Stimulated activated CD4-positive, alpha-beta T cell treated with anti-CD3 and anti-CD28 coated beads, TNF-alpha, amount 100 ng/mL, for 1 hour (primary cell): ENCODE measurements at places on chromosomes 5 and 9.

GRCh38 chr9:104977580-104977979 lies 49.6 kb upstream of the ABCA1 start:
- DNase-seq: no peak

- no peak for DNase-seq
Measured at GRCh38 chr5:139668924-139669661, 20.9 kb downstream of the CXXC5 start.

DNA sequence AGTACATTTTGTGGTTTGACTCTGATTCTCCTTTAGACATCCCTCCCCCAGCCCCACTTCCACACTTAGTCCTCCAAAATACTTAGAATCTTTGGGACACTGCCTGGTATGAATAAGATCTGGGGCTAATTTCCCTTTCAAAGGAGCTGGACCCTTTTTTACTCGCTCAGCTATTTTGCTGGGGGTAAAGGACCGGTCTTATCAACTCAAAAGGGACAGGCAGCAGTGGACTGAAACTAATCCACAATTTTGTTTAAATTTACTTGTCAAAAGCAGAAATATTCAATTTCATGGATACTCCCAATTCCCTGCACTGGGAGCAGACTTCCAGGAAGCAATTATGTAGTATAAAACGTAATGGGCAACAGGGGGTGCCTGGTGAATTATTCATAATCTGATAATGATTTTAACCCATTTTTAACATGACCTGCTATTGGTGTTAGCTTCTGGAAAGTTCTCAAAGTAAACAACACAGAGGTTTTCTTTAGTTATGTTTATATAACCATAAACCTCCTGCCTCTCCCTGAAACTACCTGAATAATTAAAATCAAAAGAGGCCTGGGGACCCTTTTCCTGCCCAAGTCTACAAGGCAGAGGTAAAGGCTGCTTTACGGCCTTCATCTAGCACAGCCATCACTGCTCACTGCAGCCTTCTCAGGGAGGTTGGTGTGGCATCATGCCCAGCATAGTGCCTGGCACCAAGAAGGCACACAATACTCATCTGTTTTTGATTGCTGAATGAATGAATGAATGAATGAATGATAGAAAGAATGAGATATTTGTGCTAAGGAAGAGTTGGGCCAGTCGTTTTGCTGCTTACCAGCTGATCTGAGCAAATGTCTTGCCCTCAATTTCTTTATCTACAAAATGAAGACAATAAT lies 44.2 kb upstream of the GNPDA1 start:
- no peak for DNase-seq

- DNase-seq: no peak
Measured at GRCh38 chr5:14223372-14223771, 80.2 kb downstream of the TRIO start.

- DNase-seq: no peak
Measured at GRCh38 chr5:163915481-163915961, 410.1 kb downstream of the MAT2B start.
